ENCODE measurements at places on chromosomes 5 and 9. TPM values are rescaled to one million over a fixed set of nuclear protein-coding genes. Genes with fewer than 3 reads are reported as not detected.

- no peak overlapping the region for H3K4me3 ChIP-seq
- H3K36me3 ChIP-seq: no peaks in the 10 kb centered on the region
- H3K27ac ChIP-seq: no peak overlapping the region
- H3K27me3 ChIP-seq: no peaks in the 10 kb centered on the region
- no peak for DNase-seq
These were observed 293.2 kb downstream of the ARHGAP26 start for GRCh38 chr5:143063175-143063970.

Gene BTNL9
- total RNA-seq: 11.7 TPM

Gene IFNB1
- not detected for total RNA-seq

- H3K4me3 ChIP-seq: no peak overlapping the region
- no peaks in the 10 kb centered on the region for H3K27me3 ChIP-seq
- no peak for DNase-seq
- H3K36me3 ChIP-seq: no peaks in the 10 kb centered on the region
- H3K27ac ChIP-seq: no peak overlapping the region
- peaks cover 7% of the 10 kb centered on the region for H3K4me1 ChIP-seq
These were observed 41.3 kb downstream of the ROR2 start for GRCh38 chr9:91908746-91909145.

- H3K4me3 ChIP-seq: no peak overlapping the region
- H3K27me3 ChIP-seq: no peaks in the 10 kb centered on the region
- H3K36me3 ChIP-seq: no peaks in the 10 kb centered on the region
- H3K27ac ChIP-seq: no peak overlapping the region
- DNase-seq: no peak
These were observed 17.9 kb upstream of the KIF4B start for GRCh38 chr5:154995679-154996078.

GRCh38 chr5:334903-335739 is 13.6 kb downstream of the AHRR start:
- no peak overlapping the region for H3K4me3 ChIP-seq
- H3K36me3 ChIP-seq: no peaks in the 10 kb centered on the region
- DNase-seq: no peak
- H3K27me3 ChIP-seq: no peaks in the 10 kb centered on the region
- peaks cover 5% of the 10 kb centered on the region for H3K4me1 ChIP-seq
- H3K27ac ChIP-seq: no peak overlapping the region

DNA sequence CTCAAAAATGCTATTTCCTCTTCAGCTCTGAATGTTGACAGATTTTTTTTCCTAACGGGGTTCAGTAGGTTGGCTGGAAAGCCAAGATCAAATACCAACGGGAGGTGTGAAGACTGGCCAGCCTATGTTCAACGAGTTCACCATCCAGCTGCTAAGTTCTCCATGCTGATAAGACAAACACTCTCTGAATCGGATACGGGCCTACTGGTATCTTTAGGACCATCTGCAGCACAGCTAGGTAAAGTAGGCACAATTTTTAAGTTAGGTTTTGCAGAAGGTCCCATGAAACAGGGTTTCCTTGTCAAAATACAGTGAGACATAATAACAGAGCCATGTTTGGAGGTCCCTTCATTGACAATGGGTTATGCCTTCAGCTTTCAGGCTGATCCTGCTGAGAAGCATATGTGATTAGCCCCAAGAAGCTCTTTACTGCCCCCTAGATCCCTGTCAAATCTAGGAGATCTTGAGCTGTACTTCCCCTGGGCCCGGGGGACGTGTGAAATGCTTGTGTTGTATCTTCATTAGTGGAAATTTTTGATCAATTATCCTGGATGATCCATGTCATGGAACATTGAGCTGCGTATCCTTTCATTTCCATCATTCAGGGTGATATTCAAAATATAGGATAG is 60.6 kb downstream of the PGM5 start:
- no peak overlapping the region for H3K4me3 ChIP-seq
- peak; percentile 6 for DNase-seq
- H3K27ac ChIP-seq: no peak overlapping the region

DNA sequence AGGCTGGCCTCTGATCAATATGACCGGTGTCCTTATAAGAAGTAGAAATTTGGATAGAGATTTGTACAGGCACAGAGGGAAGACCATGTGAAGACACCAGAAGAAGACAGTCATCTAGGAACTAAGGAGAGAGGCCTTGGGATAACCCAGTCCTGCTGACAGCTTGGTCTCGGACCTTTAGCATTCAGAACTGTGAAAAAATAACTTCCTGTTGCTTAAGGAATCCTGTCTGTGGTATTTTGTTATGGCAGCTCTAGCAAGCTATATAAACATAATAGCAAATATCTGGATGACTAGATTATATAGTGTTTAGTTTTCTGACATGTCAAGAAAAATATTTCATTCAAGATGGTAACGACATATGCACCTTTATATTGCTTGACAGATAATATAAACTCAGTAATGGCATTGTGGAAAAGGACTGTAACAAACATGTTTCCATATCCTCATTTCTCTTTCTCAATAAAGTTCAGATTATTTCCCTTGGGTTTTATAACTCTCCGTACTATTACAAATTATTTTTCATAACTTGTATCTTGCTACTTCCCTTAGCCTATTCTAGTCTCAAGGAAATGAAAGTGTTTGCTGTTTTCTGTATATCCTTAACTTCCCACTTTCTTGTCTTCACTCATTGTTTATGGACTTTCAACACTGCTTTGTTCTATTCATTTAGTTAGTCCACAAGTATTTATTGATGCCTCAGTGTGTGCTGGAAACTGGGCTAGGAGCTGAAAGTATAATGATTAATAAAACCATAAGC is 62.4 kb downstream of the KIAA1958 start:
- DNase-seq: no peak
- no peak overlapping the region for H3K4me3 ChIP-seq
- H3K36me3 ChIP-seq: no peaks in the 10 kb centered on the region
- no peaks in the 10 kb centered on the region for H3K4me1 ChIP-seq
- H3K27ac ChIP-seq: no peak overlapping the region

GRCh38 chr9:92395617-92396016 is 8.8 kb downstream of the OGN start:
- H3K27ac ChIP-seq: no peak overlapping the region
- H3K4me1 ChIP-seq: no peaks in the 10 kb centered on the region
- DNase-seq: no peak
- H3K4me3 ChIP-seq: no peak overlapping the region

Gene GMCL2
- total RNA-seq: not detected

GRCh38 chr5:138230981-138231589 is 18.0 kb upstream of the CDC23 start:
- H3K27ac ChIP-seq: no peak overlapping the region
- H3K27me3 ChIP-seq: no peaks in the 10 kb centered on the region
- H3K4me3 ChIP-seq: no peak overlapping the region
- DNase-seq: no peak
- H3K36me3 ChIP-seq: no peaks in the 10 kb centered on the region

DNA sequence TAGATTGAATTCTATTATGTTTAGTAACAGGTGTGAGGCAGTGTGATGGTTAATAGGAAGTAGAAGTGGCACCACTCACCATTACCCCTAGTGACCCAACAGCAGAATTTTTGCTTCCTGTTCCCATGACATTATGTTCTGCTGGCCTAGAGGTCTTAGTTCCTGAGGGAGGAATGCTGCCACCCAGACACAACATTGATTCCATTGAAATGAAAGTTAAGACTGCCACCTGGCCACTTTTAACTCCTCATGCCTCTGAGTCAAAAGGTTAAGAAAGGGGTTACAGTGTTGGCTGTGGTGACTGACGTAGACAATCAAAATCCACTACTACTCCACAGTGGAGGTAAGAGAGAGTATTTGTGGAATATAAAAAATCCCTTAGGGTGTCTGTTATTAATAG is 218.9 kb upstream of the NMUR2 start:
- no peak overlapping the region for H3K4me3 ChIP-seq
- H3K27ac ChIP-seq: no peak overlapping the region

Gene GFRA3
- not detected for total RNA-seq

Gene GZMA
- total RNA-seq: not detected

Gene SPINK4
- total RNA-seq: not detected

DNA sequence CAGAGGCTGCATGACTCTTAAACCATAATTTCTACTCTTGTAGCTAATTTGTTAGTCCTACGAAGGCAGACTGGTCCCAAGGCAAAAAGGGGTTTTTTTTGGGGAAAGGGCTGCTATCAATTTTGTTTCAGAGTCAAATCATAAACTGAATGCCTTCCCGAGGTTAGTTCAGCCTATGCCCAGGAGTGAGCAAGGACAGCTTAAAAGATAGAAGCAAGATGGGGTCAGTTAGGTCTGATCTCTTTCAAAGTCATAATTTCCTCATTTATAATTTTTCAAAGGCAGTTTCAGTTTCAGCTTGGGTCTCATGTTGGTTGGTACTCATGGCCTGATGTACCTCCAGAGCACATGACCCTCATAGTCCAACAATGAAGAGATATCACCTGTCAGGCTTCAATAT is 7.9 kb upstream of the RXFP3 start:
- H3K27ac ChIP-seq: no peak overlapping the region
- H3K4me1 ChIP-seq: no peaks in the 10 kb centered on the region
- no peak for DNase-seq
- H3K4me3 ChIP-seq: no peak overlapping the region
- no peaks in the 10 kb centered on the region for H3K36me3 ChIP-seq
- peaks cover 31% of the 10 kb centered on the region for H3K27me3 ChIP-seq
